DMS79 (cell line): ENCODE measurements at places on chromosomes 6 and 20.

GRCh38 chr6:27188885-27189418 lies 58.5 kb upstream of the PRSS16 start:
- peak; percentile 8 for DNase-seq

DNA sequence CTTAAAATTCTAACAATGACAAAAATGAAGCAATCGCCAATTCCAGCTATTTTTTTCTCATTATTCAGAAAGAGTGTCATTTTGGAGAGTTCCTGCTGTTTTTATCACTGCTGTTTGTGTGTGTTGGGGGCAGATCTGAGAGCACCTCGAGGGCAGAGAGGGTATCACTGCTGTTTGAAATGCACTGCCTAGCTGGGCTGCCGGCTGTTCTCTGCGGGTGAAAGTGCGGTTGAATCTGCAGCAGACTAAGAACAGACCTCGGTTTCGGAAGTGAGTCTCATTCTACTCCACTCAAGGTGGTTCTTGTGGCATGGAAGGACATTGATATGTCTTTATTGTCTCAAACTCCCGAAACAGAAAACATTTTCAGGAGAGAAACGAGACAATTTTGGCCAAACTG lies 18.3 kb downstream of the INSM1 start:
- DNase-seq, result no peak

DNA sequence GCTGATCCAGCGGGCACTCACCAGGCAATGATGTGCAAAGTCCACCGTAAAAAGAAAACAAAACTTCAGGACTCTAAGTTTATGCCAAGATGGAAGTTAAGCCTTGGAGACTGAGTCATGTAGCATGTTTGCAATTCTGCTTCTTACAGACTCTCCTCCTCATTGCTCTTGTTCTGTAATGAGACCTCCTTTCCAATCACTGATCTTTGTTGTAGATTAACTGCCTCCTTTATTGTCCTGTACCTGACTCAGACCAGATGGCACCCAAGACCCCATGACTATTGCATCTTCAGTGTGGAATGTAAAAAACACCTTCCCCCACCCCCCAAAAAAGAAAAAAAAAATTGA lies 11.2 kb downstream of the NEU1 start:
- no peak for DNase-seq

DNA sequence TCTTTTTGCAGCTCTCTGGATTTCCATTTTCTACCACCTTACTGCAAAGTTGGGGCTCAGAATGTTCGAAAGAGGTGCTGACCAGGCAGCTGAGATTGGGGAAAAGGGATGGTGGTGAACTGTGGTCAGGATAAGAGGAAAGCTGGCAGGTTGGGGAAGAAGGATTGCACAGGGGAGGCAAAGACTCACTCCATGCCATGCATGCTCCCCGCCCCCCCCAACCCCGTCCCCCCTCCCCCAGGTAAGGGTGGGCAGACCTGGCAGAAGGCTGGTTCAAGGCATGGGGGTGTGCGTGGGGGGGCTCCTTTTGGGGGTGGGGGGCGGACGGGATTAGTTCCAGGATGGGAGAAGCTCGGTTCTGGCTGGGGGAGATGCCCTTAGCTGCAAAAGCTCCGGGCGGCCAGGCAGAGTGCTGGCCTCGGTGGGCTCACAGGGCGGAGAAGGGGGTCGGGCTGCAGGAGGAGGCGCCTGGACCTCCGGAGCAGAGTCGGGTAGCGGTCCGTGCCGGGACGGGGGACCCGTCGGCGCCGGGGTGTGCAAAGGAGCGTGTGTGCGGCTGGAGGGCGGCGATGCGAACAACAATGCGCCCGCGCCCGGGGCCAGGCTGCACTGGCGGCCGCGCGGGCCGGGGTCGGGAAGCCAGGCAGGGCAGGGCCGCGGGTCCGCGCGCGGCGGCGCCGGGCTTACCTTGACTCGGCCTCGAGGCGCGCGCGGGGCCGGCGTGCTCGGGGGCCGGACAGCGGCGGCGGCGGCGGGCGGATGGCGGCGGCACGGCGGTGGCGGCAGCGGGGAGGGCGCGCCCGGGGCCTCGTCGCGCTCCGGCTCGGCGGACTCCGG lies 880 bp downstream of the ADNP start:
- no peak for DNase-seq

DNA sequence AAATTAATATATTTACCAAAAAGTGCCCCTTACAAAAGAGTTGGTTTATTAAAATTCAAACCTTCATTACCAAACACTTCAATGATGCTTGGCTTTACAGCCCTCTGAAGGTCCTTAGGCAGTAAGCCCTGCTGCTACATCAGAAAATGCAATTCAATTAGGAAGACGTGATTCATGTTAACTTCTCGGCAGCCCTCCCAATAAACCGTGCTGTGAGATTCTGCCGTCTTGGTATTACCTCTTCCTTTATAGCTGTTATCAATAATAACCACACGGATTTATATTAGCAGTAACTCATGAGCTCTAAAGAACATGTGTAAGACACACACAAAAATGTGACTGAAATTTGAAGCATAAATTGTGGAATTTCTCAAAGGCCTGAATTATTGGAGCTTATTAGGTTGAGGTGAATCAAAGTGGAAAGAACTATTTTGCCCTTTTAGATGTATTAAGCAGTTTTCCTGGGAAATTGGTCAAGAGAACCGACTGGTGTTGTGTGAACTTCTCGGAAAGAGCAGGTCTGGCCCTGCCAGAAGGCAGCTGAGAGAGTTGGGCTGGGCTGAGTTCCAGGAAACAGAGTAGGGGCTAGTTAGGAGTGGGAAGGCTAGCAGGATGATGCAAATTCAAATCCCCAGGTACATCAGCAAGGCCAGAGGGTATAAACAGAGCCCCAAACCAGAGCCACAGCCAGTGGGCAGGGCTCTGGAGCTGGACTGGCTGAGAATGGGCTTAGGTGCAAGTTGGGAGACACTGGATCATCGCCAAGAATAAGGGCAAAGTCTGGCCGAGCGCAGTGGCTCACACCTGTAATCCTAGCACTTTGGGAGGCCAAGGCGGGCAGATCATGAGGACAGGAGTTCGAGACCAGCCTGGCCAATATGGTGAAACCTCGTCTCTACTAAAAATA lies 33.1 kb downstream of the FGD2 start:
- DNase-seq, result peak; percentile 21

DNA sequence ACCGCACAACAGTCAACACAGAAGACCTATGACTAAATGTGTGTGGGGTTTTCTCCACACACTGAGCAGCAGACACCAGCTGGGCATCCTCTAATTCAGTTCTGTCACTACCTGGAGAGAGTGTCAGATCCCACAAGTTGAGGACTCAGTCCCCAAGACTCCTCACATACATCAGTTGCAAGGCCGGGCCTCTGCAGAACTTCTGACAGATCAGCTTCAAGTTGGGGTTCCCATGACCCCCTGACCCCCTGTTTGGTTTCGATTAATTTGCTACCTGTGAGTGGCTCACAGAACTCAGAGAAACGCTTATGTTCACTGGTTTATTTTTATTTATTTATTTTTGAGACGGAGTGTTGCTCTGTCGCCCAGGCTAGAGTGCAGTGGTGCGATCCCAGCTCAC lies 3.2 kb upstream of the NINL start:
- no peak for DNase-seq

DNA sequence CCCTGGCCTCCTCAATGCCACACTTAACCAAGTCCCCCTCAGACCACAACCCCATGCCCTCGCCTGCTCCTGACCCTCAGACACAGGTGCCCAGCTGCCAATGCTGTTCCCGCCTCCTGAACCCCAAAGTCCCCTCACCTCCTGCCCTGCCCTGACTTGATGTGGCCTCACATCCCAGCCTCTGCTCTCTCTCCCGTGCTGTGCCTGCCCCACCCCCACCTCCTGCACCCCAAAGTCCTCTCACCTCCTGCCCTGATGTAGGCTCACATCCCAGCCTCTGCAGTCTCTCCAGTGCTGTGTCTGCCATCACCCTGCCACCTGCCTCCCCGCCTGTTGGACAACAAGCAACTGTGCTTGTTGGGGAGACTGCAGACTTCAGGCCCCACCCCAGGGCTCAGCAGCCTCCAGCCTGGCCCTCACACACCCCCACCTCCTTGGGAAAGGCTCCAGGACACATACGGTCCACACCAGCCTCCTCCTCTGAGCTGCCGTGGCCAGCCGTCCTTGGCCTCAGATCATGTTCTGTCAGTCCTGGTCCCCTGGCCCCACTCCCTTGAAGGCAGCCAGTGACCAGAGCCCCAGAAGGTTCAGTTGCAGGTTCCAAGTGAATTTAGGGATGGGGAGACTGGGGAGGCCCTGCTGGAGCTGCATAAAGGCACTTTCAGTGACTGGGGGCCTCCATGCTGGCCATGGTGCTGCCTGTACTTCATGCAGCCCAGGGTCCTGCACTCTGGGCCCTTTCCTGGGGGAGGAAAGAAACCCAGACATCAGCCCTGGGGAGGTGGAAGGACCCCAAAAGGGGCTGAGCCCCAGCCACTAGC lies 28.4 kb downstream of the YTHDF1 start:
- no peak for DNase-seq

- no peak for DNase-seq
Observed at GRCh38 chr6:42278131-42278853, 60.6 kb upstream of the MRPS10 start.
